ENCODE measurements at places on chromosomes 2 and 18. TPM values are rescaled to one million over a fixed set of nuclear protein-coding genes. Genes with fewer than 3 reads are reported as not detected.
A peak's percentile ranks its signal among the peaks of the same experiment; 100 is the strongest.

Gene ST8SIA3
- not detected for total RNA-seq

Gene FLACC1
- total RNA-seq = 1.8 TPM

Gene TRAK2
- total RNA-seq = 73.0 TPM

Gene IFT172
- total RNA-seq = 13.6 TPM

Gene ACKR3
- 53.0 TPM for total RNA-seq

Gene STEAP3
- total RNA-seq = 22.4 TPM

Gene GKN2
- not detected for total RNA-seq

Gene SP9
- not detected for total RNA-seq

DNA sequence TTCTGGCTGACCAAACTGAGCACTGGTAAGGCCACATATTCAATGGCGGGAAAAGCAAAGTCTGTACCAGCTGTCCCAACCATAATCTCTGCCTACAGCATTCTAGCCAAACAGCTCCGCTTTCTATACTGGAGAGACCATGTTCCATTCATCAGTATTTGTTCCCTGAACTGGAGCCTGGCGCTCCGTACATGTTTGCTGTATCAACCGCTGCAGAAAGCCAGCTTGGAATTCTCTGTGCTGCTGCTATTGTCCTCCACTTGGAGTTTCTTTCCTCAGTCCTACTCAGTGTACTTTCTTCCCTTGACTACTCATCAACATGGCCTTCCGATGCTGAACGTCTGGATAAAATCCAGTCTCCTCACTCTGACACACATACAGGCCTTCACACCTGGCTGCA, 1.9 kb downstream of the COA5 start:
- DNase-seq = no peak

- no peak for DNase-seq
These were observed 56.5 kb downstream of the CIB4 start for GRCh38 chr2:26584656-26585055.

DNA sequence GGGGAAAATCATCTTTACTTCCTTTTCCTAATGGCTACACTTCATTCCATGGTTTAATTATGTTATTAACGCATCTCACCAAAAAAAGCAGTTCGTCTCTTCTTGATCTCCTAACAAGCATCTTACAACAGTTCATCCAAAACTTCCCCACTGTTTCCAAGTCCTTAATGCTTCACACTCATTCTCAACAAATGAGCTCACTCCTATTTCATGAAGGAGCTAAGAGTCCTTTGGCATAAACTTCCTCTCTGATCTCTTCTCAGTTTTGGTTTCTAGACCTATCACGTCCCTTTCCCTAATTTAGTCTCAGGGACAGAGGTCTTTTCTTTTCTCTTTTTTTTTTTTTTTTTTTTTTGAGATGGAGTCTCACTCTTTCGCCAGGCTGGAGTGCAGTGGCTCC, 205.9 kb upstream of the SLC39A10 start:
- no peak for DNase-seq

DNA sequence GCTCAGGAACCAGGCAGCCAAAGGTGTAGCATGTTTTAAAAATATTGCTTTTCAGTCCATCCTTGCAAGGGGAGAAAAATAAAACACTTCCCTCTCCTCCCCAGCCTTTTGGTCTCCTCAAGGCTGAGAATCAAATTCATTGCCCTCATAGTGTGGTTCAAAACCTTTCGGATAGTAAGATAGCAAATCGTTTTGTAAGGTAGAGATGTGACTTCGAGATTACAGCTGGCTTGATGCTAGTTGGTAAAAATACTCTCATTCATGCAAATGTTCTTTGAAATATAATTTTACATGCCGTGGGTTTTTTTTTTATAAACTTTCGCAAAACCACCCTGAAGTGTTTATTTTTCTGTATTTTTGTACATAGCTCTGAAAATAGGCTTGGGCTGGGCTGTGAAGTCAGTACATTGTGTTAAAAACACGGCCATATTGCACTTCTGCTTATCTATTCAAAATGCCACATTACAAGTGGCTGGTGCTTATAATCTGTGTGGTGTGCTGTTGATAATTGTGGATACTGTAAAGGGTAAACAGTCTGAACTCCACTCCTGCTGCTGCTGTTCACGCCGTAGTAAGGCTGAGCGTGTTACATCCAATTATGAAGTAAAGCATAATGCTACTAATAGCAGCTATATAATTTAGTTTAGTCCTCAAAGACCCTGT, 172.0 kb upstream of the SIX3 start:
- no peak for DNase-seq

GRCh38 chr2:203909261-203909967, 27.1 kb upstream of the ICOS start:
- DNase-seq = no peak

DNA sequence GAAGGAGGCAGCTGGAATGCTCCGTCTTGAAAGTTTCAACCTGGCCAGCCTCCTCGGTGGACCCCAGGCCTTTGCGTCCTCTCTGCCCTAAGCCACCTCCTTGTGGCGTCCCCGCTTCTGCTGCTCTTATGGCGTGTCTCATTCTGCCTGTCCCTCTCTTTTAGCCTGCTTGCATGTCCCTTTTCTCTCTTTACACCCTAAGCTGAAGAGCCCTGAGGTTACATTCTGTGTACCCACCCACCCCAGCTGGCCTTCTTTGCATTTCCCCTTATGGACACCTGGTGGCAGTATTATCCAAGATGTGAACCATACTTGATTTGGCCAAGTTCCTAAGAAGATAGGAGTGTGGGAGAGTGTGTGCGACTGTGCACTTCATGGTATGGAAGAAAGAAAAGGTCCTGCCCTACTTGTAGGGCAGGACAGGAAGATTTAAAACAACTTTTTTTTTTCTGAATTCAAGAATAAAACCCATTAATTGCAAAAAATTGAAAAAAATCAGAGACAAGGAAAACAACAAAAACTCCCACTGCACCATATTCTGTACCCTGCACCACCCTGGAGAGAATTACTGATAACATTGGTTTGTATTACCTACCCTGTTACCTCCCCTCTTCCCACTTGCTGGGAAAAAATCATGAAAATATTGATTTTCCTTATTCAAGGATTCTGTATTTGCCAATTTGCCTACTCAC, 77.4 kb downstream of the DYSF start:
- DNase-seq = no peak

- no peak for DNase-seq
These were observed 359.5 kb upstream of the ETAA1 start for GRCh38 chr2:67037655-67038054.

DNA sequence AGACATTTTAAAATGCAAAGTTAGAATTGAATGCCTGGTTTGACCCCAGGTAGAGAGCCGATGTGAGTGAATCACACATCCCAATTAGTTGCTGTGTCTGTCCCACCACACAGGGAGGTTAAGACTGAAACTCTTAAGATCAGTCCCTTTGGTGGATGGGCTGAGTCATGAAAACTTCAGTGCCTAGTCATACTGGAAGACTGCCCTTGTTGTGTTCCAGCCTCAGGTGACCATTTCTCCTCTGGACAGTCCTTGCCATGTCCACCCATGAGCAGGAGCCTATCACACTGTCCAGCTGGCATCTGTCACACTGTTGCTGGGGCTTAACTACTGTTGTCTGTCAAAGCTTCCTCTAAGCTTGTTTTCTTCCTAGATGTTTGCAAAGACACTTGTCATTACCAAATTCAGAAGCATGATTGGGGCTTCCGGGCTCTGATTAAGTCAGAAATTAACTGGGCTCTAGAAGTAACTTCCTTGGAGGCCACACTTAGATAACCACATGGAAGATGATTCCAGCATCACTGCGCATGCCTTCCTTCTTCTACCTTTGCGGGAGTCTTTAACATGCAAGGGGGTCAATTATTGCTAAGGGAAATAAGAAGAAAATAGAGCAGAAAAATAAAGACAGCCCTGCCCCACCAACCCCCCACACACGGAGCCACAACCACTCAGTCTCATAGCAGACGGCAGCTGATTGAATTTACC, 21.3 kb downstream of the CYRIA start:
- DNase-seq = no peak

GRCh38 chr2:101971836-101972235, 19.9 kb upstream of the IL1R2 start:
- DNase-seq = no peak

GRCh38 chr2:9820020-9820973, 23.0 kb upstream of the TAF1B start:
- no peak for DNase-seq

DNA sequence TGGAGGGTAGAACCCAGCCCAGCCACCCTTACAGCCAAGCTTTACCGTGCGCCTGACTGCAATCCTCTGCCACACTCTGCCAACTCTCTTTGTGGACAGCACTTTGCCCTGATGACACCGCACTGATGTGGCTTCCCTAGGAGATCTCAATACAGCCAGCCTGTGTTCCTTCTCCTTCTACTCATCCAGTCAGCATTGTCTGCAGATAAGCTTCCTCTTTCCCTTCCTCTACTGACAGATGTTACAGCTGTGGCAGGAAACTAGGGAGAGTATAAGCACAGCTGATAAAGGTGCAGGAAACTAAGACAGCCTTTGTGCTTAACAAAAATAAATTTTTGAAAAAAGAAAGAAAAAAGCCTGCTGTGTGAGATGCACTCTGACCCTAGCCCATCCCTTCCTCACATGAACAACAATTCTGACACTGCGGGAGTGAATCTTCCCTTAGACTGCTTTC, 25.0 kb downstream of the CEP68 start:
- DNase-seq = no peak

DNA sequence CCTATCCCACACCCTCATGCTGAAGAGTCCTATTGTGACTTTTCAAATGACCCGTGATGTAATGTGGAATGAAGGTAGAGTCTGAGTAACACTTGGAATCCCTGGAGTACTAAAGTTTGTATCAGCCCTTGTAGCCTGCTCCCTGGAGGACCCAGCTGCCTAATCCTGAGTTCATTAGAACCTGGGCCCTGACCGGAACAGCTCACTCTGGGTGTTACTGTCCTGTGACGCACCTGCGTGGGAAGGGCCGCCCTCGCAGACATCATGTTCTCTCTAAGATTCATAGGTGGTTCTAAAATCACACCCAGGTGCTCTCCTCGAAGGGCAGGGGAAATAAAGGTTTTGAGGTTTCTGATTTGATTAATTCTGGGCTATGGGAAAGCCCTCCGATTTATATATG, 62.3 kb downstream of the NCK2 start:
- DNase-seq = no peak

- DNase-seq = no peak
These were observed 487.3 kb upstream of the VWC2L start for GRCh38 chr2:213923543-213923942.

DNA sequence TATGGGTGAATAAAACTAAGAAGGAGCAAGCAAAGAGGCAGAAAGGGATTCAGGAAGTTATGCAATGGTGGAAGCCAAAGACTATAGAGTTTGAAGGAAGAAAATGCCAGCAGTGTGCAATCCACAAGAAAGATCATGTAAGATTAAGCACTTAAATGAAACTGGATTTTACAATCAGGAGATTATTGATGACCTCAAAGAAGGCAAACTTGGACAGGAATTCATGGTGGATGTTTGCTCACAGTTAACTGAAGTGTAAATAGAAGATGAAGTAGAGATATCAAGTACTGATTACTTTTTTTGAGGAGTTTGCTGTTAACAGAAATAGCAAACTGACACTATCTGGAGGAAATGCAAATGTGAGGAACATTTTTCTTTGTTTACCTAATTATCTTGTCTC, 308.9 kb downstream of the RND3 start:
- DNase-seq = no peak

DNA sequence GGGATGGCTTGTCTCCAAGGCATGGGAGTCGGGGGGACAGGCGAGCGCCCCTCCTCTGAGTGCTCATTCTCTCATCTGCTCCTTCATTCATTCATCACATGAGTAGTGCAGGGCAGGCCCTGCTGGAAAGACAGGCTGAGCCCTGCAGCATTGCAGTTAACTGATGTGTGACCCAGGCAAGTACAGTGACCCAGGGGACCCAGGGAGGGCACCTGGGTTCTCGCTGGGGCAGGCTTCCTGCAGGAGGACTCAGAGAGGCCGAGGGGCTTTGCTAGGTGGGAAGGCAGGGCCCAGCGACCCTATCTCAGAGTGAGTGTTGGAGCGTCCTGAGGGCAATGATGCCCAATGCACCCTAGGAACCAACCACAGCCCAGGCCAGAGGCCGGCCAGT, 30.6 kb downstream of the HJURP start:
- peak; percentile 3 for DNase-seq

DNA sequence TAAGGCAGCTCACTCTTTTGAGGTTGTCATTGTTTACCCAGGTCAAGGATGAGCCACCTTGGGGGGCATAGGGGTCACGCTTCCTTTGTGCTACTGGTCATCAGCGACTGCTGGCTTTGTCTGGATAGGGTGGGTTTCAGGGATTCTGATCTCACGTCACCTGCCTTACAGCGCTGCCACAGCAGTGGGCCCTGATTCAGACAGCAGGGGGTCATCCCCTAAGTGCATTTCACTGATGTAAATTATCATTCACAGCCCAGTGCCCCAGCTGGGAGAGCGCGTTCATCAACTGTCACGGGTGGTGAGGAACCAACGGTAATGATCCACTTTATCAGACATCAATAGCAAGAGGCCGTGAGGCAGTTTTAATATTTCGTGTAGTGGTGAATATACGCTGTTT, 291.2 kb downstream of the NEDD4L start:
- DNase-seq = no peak

- DNase-seq = no peak
These were observed 37.5 kb downstream of the SNED1 start for GRCh38 chr2:241035818-241036396.

Measured in omental fat pad (tissue), 4 donors.